ENCODE measurements at places on chromosomes 6 and 20.

DNA sequence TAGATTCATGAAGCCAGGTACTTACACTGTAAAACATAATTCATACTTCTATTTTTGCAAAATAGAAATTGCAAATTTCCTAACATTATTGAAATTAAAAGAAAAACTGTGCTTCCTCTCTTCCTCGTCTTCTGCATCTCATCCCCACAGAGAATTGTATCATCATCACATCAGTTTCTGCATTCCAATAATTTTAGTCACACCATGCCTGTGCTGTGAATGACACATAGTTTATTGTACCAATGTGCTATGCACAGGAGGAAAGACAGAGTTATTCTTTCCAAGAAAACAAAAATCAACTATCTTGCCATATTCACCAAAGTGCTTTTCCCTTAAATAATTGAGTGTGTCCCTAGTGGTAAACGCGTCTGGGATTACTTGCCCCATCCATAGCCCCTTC, 38.1 kb upstream of the FAM135A start:
- no peak for DNase-seq

GRCh38 chr20:8815208-8815607, 253.7 kb upstream of the PLCB4 start:
- DNase-seq = no peak

DNA sequence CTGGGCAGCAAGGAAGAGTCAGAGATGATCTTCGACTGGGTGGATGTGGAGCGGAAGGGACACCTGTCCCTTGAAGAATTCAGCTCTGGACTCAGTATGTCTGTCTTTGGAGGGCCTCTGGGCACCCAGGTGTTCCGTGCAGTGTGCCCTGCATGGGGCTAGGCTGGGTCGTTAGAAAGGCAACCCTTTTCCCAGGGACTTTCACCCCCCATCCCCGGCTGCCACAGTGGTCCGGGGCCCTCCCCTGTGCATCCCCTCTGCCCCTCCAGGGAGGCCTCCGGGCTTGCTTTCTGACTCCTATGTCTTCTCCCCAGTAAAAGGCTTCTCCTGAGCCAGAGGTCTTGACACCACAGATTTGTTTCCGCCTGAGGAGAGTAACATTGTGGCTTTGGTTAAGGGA, 16.2 kb downstream of the RAB44 start:
- no peak for DNase-seq

DNA sequence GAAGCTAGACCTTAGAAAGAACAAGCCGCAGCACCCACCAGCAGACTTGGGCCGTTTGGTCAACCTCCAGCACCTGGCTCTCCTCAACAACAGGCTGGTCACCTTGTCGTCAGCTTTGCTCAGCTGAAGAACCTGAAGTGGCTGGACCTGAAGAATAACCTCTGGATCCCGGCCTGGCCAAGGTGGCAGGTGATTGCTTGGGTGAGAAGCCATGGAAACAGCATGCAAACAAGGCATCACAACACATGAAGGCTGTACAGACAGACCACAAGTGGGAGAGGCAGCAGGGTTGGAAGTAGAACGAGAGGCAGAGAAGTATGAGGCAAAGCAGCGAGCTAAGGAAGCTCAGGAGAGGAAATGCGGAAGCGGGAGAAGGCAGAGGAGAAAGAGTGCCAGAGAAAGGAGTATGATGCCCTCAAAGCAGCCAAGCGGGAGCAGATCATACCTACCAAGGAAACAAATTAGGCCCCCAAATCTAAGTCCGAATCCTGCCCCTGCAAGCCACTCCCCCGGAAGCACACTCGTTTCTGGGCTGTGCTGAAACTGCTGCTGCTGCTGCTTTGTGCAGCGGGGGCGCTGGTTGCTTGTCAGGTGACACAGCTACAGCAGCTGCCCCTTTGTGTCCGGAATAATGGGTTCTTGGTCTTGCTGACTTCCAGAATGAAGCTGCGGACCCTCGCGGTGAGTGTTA, 121.6 kb upstream of the LGSN start:
- DNase-seq = no peak

DNA sequence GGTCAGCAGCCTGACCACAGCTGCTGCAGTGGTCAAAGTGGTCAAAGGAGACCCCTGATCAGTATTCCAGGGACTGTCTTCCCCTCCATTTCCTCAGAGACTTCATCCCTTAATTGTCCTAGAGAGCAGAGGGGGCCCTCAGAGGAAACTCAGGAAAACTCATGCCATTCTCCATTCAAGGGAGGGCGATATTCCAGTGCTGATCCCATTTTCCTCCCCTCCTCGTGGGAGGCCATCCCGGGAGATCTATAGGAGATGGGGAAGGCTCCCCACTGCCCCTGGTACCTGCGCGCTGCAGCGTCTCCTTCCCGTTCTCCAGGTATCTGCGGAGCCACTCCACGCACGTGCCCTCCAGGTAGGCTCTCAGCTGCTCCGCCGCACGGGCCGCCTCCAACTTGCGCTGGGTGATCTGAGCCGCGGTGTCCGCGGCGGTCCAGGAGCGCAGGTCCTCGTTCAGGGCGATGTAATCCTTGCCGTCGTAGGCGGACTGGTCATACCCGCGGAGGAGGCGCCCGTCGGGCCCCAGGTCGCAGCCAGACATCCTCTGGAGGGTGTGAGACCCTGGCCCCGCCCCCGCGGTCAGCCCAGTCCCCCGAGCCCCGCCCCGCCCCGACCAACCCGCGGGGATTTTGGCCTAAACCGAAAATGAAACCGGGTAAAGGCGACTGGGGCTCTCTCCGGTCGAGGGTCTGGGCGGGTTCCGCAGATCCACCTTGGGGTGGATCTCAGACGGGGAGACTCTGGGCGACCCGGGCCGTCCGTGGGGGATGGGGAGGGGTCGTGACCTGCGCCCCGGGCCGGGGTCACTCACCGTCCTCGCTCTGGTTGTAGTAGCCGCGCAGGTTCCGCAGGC, 878 bp downstream of the HLA-C start:
- DNase-seq = peak; percentile 80

GRCh38 chr6:28010526-28010925, 53.5 kb downstream of the OR2B6 start:
- DNase-seq = no peak

DNA sequence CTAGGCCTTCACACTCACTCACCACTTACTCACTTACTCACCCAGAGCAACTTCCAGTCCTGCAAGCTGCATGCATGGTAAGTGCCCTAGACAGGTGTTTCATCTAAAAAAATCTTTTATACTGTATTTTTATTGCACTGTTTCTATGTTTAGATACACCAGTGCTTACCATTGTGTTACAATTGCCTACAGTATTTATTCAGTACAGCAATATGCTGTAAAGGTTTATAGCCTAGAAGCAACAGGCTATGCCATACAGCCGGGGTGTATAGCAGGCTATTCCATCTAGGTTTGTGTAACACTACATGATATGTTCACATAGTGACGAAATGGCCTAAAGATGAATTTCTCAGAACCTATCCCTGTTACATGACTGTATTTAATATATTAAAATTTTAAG, 37.1 kb upstream of the KCNK5 start:
- DNase-seq = no peak

- peak; percentile 39 for DNase-seq
Observed at GRCh38 chr20:23971310-23971709, 17.3 kb downstream of the GGTLC1 start.

GRCh38 chr6:116801971-116802370, 26.9 kb downstream of the GPRC6A start:
- DNase-seq = no peak

DNA sequence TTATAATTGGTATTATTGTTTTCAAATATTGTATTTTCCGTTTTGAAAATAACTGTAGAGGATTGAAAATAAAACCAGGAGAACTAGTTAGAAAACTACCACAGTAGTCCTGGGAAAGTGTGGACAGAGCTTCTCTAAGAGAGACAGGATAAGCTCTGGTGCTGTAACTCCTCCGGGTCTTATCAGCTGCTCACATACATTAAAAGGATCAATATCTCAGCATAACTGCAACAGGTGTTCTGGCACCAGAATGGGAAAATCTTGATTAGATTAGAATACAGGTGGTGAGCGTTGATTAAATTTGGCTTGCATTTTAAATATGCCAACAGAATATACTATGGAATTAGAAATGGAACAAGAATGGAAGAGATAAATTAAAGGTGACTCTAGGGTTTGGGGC, 1138.9 kb upstream of the ADGRB3 start:
- DNase-seq = no peak

GRCh38 chr6:146543211-146543939, at the start of gene RAB32:
TSS of gene RAB32 (plus strand) at chr6:146543833. CDS start at chr6:146543872, 39 bp downstream.
- DNase-seq = peak; percentile 93

DNA sequence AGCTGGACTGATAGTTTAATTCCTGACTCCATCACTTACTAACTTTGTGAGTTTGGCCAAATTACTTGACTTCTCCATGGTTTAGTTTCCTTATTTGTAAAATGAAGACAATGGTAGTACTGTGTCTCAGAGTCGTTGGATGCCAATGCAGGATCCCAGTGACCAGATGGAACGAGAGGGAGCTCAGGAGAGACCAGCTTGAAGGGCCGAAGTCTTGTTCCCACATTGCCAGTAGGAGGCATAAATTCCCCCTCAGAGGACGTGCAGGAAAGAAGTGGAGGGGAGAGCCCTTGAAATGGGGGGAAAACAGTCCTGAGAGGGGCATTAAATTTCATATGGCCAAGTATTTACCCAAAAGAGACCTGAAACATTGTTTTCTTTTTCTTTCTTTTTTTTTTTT, 2.1 kb upstream of the MUC22 start:
- no peak for DNase-seq

DNA sequence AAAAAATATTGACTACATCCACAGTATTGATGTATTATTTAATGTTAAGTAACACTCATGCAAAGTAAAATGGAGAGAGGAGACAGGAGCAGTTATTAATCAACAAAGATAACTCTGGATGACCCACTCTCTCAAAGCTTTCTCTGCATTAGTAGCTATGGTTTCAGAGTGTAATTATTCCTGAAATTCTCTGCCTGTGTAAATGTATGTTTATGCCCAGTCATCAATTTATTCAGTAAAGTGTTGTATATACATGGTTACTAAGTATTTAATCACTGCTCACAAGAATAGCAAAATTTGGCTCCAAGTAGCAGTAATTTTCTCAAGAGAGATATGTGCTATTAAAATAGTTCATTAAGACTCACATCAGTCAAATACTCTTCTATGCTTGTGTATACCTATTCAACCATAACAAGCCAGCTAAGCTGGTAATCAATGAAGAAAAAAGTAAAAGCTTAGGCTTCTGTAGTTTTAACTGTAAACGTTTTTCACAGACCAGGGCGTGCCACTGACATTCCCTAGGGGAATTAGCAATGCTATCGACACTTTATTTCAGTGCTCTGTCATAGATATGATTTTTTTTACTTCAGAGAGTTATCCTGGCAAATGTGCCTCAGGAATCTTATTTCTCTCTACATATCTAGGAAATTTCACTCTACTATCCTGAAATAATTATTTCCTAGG, 54.0 kb upstream of the RAB32 start:
- no peak for DNase-seq

DNA sequence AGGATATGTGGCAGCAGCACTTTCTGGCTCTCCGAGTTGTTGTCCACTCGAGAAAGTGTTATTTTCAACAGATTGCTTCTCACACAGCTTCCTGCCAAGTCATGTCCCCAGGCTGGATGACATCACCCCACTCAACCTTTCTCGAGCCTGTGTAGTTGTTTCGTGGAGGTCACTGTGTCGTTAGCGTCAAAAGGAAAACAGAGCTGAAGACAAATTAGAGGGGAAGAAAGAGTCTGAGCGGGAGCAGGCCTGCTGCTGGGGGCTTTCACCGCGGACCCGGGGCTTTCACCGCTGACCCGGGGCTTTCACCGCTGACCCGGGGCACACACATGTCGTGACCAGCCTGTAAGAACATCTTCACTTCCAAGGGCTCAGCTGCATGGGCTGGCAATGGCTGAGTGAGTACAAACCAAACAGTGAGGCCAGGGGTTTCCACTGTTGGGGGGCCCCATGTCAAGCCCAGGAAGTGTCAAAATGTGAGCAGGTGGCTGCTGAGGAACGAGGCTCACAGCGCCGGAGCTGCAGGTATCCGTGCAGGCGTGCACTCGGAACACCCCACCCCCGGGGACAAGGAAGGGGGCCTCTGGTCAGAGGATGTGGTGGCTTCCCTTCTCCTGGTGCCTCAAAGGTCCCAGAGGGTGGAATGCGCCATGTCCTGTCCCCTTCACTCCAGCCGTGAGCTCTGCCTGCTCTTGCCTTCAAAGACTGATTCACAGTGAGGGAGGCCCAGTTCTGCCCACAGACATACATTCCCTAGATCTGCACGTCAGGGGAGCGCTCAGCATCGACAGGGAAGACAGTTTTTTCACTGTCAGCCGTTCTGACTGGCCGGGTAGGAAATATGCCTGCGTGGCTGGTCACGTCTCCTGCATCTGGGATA, 365.9 kb downstream of the TAF4 start:
- DNase-seq = no peak

DNA sequence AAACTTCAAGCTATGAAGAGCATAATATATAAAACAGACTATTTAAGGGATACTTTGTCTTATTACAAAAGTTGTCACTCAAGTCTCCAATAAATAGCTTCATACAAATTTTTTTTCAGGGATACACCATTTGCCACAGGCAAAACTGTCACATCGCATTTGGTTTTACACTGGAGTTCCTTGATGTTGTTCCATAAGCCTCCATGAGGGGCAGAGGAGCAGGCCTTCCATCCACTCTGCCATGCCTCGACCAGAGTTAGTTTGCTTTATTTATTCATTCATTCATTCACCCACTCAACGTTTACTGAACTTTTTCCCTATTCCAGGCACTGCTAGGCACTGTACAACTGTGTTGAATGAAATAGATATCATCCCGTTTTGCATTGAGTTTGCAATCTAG, 246.6 kb downstream of the PHF3 start:
- DNase-seq = no peak

DNA sequence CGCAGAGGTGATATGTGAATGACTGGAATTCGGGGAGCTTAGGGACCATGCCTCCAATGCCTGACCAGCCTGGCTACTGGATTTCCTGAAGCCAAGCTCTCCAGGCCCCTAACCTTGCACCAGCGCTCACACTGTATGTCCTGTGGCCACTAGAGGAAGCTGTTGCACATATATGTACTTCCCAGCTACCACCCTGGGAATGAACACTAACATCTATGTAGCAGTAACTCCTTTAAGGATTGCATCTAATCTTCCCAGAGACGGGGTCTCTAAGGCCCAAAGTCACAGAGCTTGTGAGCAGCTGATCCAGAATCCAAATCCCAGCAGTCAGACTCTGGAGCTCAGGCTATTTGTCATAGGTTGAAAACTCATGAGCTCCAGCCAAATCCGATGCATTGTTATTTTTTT, 20.4 kb upstream of the BPIFB1 start:
- peak; percentile 54 for DNase-seq

DNA sequence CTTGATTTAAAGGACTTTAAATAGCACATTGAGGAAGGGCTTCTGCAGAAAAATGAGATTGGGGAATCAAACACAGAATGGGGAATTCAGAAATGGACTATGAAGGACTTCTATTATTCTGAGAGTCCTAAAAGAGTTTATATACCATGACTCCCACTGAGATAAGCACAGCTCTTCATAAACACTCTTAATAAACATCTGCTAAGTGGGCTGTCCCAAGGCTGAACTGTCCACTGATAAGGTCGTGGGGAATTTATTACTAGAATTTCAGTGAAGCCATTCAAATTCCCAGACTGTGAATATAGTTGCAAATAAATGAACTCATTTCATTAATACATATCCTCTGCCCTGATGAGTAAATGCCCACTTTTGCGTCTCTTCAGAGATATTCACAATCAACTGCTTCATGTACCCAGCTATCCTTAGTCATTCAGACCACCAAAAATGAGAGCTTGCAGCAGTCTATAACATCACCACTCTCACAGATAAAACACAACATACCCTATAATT, 468.2 kb upstream of the RUNX2 start:
- no peak for DNase-seq
